ENCODE measurements at places on chromosomes 3 and 15.

- DNase-seq: no peak
Observed at GRCh38 chr3:29065211-29065785, 215.6 kb upstream of the RBMS3 start.

DNA sequence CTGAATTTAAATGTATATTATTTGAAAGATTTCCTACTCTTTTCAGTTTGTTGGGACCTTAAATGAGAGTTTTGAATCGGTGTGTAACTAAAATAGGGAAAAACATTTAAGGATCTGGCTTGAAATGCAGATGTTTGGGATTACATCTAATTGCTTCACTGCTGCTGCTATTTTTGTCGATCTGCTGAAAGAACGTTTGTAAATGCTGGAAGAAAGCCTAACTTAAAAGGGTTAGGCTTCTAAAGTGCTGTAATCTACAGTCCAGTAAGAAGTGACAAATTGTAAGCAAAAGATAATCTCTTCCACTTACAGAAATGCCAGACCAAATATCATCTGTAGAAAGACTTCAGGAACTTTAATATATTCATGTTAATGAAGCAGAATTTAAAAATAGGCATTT is 691.6 kb downstream of the ZNF385D start:
- no peak for DNase-seq

GRCh38 chr15:101647251-101647650 is 4.9 kb downstream of the TM2D3 start:
- DNase-seq: no peak

DNA sequence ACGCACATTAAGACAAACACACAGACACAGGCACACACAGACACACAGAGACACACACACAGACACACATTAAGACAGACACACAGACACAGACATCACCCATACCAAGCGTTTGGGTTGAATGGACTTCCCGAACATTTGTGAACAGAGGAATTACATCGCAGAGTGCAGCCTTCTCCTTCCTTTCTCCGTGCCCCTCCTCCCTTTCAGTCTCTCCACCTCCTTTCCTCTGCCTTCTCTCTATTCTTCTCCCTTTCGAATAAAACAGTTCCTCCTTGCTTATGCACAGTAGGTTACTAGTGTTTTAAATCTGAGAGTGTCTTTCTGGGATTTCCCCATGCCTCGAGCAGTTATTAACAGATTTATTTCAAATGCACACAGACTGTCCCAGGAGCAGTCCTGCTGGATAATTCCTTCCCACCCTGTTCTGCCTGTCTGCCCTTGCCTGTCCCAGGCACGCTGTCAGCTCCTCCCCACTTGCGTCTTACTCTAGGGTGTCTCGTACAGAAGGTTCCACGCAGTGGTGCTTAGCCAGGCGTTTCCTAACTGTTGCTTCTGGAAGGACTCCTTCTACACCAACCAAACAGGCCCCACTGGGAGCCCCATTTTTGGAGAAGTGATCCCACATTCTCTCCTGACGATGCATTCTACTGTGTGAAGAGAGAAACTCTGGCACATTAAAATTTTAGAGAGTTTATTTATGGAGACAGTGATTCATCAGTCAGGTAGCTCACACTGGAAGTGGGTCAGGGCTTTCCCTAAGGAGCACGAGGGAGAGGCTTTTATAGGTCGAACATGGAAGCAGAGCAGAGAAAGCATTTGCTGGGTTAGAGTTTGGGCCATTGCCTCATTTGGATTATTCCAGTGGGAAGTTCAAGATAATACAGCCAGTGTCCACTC is 163.8 kb downstream of the SV2B start:
- DNase-seq: no peak

GRCh38 chr3:132017137-132017536 is 17.7 kb downstream of the CPNE4 start:
- no peak for DNase-seq

- no peak for DNase-seq
Observed at GRCh38 chr3:64082961-64083541, 59.8 kb upstream of the PSMD6 start.

DNA sequence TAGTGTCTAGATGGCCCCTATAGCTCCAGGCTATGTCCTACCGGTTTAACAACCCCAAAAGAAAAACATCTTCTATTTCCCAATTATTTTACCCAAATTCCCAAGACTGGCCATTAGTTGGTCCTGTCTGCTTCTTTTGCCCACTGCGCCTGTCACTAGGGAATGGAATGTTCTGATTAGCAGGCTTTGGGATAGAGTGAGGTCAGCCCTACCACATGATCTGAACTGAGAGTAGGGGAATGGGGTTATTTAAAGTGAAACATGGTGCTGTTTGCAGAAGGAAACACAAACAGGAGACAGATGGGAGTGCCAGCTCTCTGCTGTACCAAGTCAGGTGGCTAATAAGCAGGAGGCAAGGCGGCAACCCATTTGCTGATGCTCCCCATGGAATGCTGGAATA is 635.6 kb upstream of the CFAP20DC start:
- no peak for DNase-seq

DNA sequence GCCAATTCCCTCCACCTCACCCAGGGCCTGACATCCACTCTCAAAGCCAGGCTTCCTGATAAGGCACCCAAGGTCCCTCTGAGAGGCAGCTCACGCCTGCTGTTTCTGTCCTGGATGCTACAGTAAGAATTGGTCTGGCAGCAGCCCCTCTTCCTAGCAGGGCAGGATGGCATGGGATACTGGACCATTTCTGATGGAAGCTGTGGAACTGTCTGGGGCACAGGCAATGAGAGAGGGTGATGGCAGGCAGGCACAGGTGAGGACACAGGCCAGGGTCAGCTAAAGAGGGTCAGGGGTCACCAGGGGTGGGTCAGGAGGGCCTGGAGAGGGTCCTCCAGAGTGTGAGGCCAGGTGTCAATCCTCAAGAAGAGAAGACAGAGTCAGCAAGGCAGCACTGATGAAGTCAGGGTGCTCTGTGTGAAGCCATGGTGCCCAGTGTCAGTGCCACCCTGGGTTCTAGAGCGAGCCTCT is 41.9 kb upstream of the SLC41A3 start:
- DNase-seq: no peak

- no peak for DNase-seq
Observed at GRCh38 chr3:192980632-192981031, 63.0 kb upstream of the MB21D2 start.

- no peak for DNase-seq
Observed at GRCh38 chr3:48587686-48588085, 7.4 kb downstream of the COL7A1 start.

- DNase-seq: no peak
Observed at GRCh38 chr15:88727439-88727838, 75.8 kb upstream of the ACAN start.

DNA sequence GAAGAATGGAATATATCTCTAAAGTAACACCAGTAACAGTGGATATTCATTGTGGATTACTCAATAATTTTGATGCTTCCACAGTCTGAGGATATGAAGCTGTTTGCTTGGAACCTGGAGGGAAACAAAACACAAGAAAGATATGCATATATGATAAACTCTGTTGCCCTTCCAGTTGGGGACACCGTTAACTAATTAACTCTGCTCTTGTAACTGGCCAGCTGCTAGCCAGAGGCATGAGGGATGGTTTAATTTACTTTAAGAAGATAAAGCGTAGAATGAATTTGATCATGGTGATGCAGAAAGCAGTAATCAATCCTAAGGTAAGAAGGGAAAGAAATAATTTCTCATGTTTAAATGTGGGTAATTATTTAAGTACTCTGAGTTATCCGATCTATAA is 442.6 kb downstream of the NAALADL2 start:
- no peak for DNase-seq

GRCh38 chr15:33005582-33005981 is 188.9 kb downstream of the FMN1 start:
- no peak for DNase-seq

DNA sequence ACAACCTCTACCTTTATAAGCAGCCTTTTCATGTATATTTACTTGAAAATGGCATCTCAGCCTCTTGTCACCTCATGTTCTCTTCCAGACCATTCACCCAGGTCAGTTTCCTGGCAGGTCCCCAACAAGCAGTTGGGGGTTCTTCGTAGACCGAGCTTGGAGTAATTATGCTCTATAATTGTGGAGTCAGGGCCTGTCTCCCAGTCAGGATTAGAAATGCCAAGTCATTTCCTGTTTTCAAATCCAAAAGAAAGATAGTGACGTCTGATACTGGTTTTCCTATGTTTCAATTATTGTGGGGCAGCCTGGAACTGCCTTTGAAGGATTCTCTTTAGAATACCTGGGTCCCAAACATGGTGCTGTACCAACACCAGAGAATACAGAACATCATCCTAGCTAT is 430.6 kb downstream of the MECOM start:
- DNase-seq: no peak

- no peak for DNase-seq
Observed at GRCh38 chr3:175478301-175478700, 619.2 kb downstream of the NAALADL2 start.

All from erythroblast (primary cell).